ENCODE measurements at places on chromosomes 5 and 9.

DNA sequence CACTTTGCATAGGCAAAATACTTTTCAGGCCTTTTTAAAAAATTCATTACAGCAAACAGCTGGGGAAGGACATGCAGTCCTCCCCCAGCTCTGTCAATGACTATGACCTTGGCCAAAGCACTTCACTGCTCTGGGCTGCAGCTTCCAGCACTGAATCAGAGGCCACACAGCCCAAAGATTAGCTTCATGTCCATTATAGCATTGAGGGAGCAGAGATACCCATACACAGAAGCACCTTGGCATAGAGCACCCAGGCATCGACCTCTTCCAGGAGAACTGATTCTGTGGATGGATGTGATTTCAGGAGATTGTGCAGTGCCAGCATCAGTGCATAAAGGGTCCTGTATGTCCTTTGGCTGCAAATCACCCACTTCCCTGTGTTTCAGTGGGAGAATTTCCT is 241.9 kb downstream of the MARCHF11 start:
- no peak for DNase-seq

DNA sequence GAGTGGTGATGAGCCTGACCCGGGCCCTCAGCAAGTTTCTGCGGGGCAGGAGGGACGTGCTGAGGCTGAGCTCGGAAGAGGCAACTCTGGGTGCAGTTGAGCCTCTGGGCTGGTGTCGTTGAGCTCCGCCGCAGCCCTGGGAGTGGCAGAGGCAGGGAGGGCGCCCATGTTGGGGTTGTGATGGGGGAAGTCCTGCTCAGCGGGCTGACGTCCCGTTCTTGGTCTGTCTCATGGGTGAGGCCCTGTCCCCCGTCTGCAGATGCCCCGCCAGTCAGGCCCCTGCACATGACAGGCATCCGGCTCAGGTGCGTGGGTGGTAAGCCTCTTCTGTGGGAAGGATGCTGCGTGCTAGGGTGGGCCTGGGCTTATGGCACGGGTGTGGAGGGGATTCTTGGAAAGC is 64.3 kb downstream of the RXRA start:
- DNase-seq, result no peak

DNA sequence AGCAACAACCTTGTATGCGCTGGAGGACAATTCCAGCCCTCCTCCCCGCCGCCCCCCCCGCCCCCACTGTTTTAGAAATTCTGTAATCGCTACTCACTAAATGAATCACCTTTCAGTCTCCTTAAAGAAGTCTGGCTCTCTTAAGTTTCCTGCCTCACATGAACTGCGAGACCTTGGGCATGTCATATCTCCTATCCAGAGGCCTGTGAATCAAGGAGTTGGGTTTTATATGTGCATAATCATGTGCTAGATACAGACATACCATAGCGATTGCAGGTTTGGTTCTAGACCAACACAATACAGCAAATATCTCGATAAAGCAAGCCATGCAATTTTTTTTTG is 337 bp upstream of the DMAC1 start:
- DNase-seq, result no peak

DNA sequence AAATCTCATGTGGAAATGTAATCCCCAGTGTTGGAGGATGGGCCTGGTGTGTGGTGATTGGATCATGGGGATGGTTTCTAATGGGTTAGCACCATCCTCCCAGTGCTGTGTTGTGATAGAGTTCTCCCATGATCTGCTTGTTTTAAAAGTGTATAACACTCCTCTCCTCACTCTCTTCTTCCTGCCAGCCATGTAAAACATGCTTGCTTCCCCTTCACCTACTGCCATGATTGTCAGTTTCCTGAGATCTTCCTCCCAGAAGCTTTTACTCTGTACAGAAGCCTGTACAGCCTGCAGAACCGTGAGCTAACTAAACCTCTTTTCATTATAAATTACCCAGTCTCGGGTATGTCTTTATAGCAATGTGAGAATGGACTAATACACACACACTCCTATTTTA is 499.1 kb downstream of the RASEF start:
- DNase-seq, result no peak

- no peak for DNase-seq
Measured at GRCh38 chr5:157150995-157151394, 8.3 kb upstream of the MED7 start.

Measured in NCI-H774 (cell line).